Globus pallidus (tissue), 1 donor: ENCODE measurements at places on chromosomes 5 and 9.

DNA sequence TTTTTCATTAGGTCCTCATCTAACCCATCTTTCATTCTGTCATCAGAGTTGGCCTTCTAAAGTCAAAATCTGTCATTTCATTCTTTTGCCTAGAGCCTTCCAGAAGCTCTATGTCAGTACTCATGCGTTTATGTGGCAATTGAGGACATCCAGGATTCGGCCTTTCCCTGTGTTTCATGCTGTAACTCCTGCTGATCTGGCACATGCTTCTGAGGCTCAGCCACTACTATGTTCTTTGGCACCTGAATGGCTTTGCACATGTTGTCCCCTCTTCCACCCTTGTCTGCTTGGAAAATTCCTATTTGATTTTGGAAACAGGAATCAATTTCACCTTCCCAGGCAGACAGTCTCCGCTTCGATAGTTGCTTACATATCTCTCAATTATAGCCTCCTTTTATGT lies 84.9 kb downstream of the GDNF start:
- DNase-seq: no peak

- DNase-seq: no peak
Measured at GRCh38 chr5:110753600-110753999, 14.8 kb downstream of the SLC25A46 start.

DNA sequence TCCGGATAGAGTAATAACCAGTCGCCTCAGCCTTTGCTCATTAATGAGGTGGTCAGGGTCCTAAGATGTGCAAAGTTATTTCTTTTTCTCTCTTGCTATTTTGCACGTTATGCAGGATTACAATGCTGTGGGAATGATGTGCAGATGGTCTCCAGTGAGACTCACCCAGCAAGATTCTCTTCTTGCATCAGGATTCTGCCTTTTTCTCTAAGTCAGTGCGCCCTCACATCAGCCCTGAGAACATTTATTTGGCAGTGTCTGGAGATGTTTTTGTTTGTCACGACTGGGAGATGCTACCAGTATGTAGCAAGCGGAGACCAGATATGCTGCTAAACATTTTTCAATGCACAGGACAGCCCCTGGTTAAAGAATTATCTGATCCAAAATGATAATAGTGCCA lies 280.3 kb upstream of the WWC1 start:
- no peak for DNase-seq

DNA sequence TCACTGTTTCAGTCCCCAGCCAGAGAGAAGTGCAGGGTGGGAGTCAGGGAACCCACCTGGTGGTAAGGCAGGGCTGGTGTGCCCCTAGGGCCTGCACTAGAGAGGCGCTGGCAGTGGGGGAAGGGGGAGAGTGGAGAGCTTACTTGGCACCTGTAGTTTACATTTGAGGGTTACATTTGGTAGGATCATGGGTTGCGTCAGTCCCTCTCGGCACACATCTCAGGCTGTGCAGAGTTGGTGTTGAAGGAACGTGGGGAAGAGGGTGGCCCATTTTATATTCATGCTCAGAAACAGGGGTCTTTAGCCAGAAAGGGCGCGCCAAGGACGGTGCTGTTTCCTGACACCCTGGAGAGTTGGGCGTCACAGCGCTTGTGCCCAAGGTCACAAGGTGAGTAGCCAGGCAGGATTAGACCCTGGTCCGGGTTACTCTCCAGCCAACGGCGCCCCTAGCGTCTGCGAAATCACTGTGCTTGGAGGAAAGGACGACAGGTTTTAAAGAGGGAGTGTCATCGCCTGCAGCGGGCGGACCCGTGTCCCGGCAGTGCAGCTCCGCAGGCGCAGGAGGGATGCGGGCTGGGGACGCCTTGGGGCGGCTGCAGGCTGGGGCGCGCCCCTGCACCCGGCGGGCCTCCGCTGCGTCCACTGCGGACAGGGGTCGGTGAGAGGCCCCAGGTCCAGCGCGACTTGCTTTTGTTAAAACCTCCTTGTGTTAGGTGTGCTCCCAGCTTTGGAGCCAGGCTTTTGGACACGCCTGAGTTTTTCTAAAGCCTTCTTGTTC lies 272.6 kb downstream of the FANCC start:
- DNase-seq: no peak

GRCh38 chr5:179699616-179700237 lies 960 bp downstream of the CANX start:
- peak; percentile 20 for DNase-seq

DNA sequence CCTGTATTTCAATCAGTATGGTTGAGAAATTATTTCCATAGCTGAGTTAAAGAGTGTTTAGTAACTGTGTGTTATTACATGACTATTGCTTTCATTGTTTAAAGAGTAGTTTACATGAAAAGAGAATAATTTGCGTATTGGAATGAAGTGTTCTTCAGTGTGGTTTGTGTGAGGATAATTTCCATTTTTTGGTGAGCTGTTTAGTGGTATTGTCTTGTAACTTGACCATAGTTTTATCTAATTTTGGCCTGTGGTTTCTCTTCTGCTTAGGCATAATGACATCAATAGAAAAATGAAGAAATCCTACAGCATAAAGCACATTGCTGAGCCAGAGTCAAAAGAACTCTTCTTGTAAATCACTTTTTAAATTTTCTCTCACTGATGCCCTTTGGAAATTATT lies 151.2 kb downstream of the SNCAIP start:
- DNase-seq: no peak

DNA sequence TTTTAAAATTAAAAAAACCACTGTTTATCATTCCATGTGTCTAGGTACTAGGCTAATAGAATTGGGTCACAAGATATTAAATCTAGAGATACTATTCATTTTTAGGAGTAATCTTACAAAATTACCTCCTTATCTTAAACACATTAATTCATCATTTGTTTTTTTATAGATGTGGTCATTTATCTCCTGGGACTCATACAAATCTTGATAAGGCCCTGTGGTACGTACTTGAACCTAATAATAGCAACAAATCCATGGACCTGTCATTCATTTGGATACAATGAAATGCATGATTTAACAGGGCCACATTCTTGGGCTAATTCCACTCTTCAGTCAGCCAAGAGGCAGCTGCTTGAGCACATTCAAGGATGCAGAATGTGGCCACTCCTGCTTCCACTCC lies 66.4 kb upstream of the MARCHF11 start:
- no peak for DNase-seq

DNA sequence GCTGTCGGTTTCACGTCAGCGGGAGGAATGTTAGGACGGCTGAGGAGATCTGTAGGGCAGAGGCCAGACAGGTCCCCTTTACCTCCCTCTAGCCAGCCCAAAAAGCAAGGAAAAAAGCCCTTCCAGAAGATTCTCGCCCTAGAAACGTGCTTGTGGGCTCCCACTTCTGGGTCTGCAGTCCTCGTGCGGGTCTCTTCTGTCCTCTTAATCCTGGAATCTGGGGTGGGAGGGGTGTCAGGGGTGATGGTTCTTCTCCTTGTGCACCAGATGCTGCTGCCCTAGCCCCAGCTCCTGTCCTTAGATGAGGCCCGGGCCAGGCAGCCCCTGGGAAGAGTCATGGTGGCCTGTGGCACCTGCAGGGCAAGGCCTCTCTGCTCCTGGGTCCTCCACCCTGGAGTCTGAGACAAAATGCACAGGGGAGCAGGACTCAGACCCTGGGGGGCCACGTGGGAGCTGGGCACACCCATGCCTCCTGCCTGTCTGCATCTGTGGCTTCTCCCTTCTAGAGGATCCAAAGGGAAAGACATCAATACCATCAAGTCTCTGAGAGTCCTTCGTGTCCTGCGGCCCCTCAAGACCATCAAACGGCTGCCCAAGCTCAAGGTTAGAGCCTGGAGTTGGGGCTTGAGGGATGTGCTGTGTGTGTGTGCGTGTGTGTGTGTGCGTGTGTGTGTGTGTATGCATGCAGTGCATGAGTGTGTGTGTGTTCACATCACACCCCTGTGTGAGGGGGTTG lies 174.2 kb downstream of the CACNA1B start:
- DNase-seq: no peak

DNA sequence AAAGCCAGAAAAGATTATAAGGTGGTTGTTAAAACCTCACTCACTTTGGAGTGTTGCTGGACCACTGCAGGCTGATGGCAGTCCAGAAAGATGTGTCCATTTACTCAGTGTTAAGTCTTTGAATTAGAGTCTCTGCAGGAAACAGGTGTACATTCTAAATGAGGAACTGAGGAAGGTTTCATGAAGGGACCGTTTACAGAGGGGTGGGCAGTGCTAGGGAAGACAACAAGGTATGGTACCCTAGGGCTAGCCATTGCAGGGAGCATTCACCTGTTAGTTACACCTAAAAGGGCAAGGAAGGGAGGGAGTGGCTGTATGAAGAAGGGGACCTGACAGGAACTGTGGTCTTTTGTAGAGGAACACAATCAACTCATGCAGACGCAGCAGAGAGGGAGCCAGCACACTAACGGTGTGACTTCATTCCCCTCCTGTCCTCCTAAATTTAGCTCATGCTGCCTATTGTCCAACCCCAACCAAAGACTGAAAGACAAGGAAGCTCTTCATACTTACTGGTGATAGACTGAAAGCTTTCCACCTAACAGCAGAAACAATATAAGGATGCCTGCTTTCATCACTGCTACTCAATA lies 32.2 kb upstream of the PAX5 start:
- DNase-seq: no peak

DNA sequence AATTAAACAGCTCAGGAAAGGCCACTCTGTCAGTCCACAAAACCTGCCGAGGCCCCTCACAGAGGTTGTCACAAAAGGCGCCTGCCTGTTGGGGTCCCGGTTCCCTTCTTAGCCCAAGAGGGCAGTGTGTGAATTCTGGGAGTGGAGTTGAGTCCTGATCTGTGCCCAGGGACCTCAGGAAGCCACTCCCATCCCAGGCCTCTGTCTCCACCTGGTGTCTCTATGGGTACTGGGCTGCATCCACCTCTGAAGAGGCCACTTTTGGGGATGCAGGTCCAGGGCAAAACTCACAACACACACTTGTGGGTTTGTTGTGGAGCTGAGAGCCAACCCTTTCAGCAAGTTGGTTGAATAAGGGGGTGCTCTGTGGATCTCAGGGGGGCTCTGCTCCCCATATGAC lies 74.3 kb upstream of the STXBP1 start:
- DNase-seq: no peak

GRCh38 chr5:158055111-158055501 lies 196.2 kb upstream of the CLINT1 start:
- no peak for DNase-seq

- DNase-seq: peak; percentile 41
Measured at GRCh38 chr9:122941582-122942234, 888 bp downstream of the RABGAP1 start.

- DNase-seq: no peak
Measured at GRCh38 chr9:35311891-35312639, 150.3 kb downstream of the UNC13B start.

- DNase-seq: no peak
Measured at GRCh38 chr9:120312031-120312430, 267.9 kb downstream of the CDK5RAP2 start.

GRCh38 chr9:16315720-16316119 lies 554.8 kb downstream of the BNC2 start:
- no peak for DNase-seq

DNA sequence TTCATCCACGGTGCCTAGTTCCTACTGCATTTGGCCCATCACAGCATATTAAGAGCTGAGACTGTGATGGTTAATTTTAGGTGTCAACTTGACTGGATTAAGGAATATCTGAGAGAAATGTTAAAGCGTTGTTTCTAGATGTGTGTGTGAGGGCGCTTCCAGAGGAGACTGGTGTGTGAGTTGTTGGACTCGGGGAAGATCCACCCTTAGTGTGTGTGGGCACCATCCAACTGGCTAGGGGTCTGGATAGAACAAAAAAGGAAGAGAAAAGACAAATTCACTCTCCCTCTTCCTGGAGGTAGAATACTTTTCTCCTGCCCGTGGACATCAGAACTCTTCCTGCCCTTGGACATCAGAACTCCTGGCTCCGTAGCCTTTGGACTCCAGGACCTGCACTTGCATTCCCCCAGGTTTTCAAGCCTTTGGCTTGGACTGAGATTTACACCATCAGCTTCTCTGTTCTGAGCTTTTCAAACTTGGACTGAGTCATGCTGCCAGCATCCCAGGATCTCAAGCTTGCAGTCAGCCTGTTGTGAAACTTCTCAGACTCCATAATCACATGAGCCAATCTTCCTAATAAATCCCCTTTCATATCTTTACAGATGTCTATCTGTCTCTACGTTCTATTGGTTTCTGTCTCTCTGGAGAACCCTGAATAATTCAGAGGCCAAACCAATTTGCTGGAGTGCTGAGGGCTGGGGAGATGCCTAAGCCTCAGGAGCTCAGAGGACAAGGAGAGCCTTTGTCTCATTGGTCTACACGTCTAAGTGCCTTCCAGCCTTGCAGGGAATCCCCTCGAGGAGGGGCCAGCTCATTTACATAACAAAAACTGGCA lies 164.5 kb downstream of the DCP2 start:
- DNase-seq: peak; percentile 51

- DNase-seq: no peak
Measured at GRCh38 chr9:128627906-128628305, 28.7 kb downstream of the DYNC2I2 start.
